ENCODE measurements at places on chromosomes 5 and 9.

DNA sequence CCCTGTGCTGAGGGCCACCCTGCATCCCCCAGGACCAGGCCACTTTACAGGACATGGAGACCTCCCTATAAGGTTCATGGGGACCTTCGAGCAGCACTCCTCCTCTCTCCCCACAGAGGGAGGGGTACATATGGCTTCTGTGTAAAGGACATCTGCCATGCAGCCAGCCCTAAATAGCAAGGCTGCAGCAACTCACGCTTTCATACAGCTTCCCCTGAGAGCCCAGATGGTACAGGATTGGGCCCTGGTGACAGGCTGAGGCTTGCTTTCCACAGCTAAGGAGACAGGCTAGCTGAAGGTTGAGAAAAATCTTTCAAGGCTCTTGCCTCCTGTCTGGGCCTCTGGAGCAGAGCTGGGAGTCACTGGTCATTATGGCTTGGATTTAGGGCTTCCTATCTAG, 147.0 kb upstream of the ZNF366 start:
- DNase-seq: no peak

- peak; percentile 56 for DNase-seq
These were observed 221.0 kb downstream of the ESM1 start for GRCh38 chr5:54764102-54765090.

GRCh38 chr5:94992325-94992724, 292.6 kb downstream of the MCTP1 start:
- no peak for DNase-seq

- no peak for DNase-seq
These were observed 197.4 kb upstream of the IL12B start for GRCh38 chr5:159527546-159528254.

DNA sequence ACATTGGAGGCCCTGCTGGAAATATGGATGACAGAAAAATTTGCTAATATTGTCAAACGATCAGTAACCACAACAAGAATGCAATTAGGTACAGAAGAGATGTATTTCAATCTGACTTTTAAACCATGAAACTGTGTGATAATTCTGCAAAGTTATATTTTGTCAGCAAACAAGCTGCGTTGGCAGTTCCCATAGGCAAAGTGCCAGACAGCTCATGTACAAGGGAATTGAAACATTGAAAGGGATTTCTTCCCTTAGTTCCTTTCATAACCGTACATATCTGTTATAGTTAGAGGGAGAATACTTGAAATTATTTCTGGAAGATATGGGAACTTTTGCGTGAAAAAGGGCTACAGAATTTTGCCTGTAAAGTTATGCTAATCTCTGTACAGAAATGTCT, 419.4 kb upstream of the PTGER4 start:
- no peak for DNase-seq

- DNase-seq: no peak
These were observed 83.2 kb downstream of the DTWD2 start for GRCh38 chr5:118905196-118905595.

All from fibroblast of skin of right quadriceps (primary cell).